ENCODE measurements at places on chromosomes 4 and X.

GRCh38 chr4:125243789-125244397 is 70.9 kb upstream of the FAT4 start:
- DNase-seq: no peak

DNA sequence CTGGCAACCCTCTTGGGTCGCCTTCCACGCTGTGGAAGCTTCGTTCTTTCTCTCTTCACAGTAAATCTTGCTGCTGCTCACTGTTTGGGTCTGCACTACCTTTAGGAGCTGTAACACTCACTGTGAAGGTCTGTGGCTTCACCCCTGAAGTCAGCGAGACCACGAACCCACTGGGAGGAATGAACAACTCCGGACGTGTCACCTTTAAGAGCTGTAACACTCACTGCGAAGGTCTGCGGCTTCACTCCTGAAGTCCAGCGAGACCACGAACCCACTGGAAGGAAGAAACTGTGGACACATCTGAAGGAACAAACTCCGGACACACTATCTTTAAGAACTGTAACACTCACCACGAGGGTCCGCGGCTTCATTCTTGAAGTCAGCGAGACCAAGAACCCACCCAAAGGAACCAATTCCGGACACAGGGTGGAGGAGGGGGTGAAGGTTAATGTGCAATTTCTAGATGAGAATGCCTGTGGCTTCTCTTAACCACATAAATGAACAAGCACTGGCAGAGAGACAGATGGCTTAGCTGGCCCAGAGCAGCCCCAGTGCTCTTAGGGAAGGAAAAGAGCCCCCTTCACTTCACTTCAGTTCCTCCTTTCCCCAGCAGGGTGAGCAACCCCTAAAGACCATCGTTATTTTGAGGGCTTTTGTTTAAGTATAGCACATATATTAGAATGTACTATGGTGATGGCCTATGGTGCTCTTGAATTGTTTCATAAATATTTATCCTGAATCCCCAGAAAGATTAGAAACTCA is 73.0 kb downstream of the LUZP4 start:
- DNase-seq: no peak

GRCh38 chrX:146581981-146582712 is 227.4 kb upstream of the CXorf51B start:
- DNase-seq: no peak

DNA sequence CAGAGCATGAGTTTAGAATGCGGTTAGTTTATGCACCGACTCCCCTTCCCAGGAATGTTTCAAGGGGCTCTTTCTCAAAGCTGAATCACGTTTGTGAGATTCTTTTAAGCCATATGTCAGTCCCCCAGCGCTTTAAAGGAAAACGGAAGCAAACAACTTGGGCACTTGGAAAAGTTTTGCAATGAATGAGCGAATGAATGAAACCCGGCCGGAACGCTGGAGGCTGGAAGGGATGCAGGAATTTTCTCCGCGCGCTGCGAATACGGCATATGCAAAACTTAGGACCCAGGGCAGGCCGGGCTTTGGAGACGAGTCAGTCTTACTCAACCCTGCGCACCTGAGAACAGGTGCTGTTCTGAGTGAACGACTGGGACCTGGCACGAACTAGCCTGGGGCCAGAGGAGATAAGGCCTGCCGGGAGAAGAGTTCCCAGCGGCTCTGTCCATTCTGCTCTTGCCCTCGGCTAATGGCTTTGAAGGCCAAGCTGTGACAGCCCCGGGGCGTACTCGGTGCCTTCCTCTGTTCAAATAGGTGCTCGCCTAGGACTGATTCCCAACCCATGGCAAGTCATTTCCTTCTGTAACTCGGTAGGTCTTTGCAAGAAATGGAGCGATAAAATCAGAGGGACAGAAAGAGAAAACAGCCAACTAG is 743 bp upstream of the NRK start:
- no peak for DNase-seq
